ENCODE measurements at places on chromosomes 7 and 10. TPM values are rescaled to one million over a fixed set of nuclear protein-coding genes. Genes with fewer than 3 reads are reported as not detected.

GRCh38 chr10:50522908-50523307, 100.8 kb downstream of the SGMS1 start:
- no peaks in the 10 kb centered on the region for H3K36me3 ChIP-seq
- no peak for DNase-seq
- no peaks in the 10 kb centered on the region for H3K27me3 ChIP-seq
- H3K4me1 ChIP-seq, result no peaks in the 10 kb centered on the region
- H3K4me3 ChIP-seq, result no peak overlapping the region

DNA sequence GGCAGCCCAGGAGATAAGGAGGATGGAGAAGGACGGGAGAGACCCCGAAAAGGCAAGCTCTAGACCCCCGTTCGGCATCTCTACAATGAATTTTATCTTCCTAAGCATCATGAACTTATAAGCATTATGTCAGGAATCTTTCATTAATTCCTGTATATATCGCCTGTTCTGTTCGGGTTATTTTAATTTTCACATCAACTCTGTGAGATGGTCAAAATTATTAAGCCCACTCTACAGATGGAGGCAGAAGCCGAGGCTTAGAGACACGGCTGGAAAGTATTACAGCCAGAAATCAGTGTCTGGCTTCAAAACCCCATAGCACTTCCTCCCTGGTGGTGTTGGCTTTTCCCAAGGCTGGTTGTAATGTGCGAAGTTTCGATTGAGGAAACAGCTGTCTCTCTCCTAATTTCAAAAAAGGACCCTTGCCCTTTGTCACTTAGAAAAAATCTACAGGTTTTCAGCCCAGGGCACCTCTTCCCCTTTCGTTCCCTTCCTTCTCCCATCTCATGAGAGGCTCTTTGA, 1.5 kb upstream of the GRM8 start:
- DNase-seq, result no peak
- no peaks in the 10 kb centered on the region for H3K4me1 ChIP-seq
- no peak overlapping the region for H3K27ac ChIP-seq
- H3K27me3 ChIP-seq, result peaks cover 48% of the 10 kb centered on the region

- no peaks in the 10 kb centered on the region for H3K27me3 ChIP-seq
- no peak overlapping the region for H3K4me3 ChIP-seq
- DNase-seq, result no peak
Observed at GRCh38 chr10:123236126-123236525, 81.9 kb downstream of the BUB3 start.

DNA sequence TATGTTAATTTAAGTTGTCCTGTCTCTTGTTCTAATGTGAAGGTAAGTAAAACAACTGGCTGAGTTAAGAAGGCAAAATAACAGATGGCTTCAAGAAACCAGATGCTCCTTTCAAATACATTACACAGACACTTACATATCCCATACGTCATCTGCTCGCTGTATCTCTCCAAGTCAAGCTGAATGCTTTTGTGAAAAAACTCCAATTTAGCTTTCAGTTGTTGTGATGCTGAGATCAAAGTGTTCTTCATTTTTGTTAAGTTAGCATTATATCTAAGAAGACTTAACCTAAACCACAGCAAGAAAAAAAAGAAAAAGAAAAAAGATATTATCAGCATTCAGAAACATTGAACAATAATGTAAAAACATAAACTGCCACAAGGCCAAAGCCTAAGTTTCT, 18.5 kb upstream of the ERLIN1 start:
- no peak for DNase-seq
- H3K27ac ChIP-seq, result no peak overlapping the region

DNA sequence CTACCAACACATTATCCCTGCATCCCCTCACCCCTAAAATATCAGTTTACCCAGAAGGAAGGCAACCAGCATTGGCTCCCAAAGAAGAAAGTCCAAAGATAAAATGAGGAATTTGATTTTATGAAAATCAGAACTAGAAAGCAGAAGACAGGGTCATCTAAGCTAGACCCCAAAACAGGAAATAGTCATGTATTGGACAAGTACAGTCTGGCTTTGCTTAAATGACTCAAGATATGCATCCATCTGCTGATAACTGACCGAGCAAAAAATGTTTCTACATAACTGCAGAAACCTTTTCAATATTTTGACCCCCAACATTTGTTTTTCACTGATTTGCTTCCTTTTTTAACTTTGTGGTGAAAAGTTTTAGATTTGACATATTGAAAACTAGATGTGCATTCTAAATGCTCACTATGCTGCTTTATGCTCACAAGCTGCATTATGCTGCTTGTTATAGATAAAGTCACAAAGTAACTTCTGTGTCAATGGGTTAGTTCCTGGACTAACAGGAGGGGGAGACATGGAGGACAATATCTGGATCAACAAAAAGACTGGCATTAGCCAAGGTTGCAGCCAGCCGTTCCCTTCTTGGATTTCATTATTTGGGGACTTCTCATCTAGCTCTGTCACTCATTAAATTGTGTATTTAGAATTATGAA, 227.0 kb downstream of the INHBA start:
- H3K4me1 ChIP-seq, result no peaks in the 10 kb centered on the region
- H3K27ac ChIP-seq, result no peak overlapping the region
- DNase-seq, result no peak
- H3K4me3 ChIP-seq, result no peak overlapping the region
- no peaks in the 10 kb centered on the region for H3K27me3 ChIP-seq

GRCh38 chr10:123269017-123269552, 114.9 kb downstream of the BUB3 start:
- no peak overlapping the region for H3K4me3 ChIP-seq
- no peaks in the 10 kb centered on the region for H3K4me1 ChIP-seq
- H3K27ac ChIP-seq, result no peak overlapping the region
- no peaks in the 10 kb centered on the region for H3K36me3 ChIP-seq

The MUC12 gene
- not detected for total RNA-seq

The BLNK gene
- 0.59 TPM for total RNA-seq

The PRLHR gene
- total RNA-seq, result not detected

The PGAM2 gene
- not detected for total RNA-seq

The GPR26 gene
- total RNA-seq, result not detected

The VIPR2 gene
- 0.22 TPM for total RNA-seq
